Bronchial epithelial cell (primary cell): ENCODE measurements at places on chromosomes 2 and 18. TPM values are rescaled to one million over a fixed set of nuclear protein-coding genes. Genes with fewer than 3 reads are reported as not detected.

FHL2 gene
- 67.2 and 76.9 TPM in 2 replicates for total RNA-seq

GRHL1 gene
- 25.5 and 85.5 TPM in 2 replicates for total RNA-seq

COL4A4 gene
- total RNA-seq: under 0.01 and 0.13 TPM in 2 replicates

AQP12B gene
- total RNA-seq: not detected in 2 replicates

RGPD4 gene
- not detected in 2 replicates for total RNA-seq

SLC16A14 gene
- total RNA-seq: 2.4 and 5.4 TPM in 2 replicates

NT5DC4 gene
- not detected in 2 replicates for total RNA-seq
